Temporal lobe (tissue), 4 donors: ENCODE measurements at places on chromosomes 13 and 19. TPM values are rescaled to one million over a fixed set of nuclear protein-coding genes. Genes with fewer than 3 reads are reported as not detected.

OXGR1 gene
- total RNA-seq, result 1.2 TPM

ZNF626 gene
- total RNA-seq, result 29.3 TPM

GRIN3B gene
- under 0.01 TPM for total RNA-seq

KCNRG gene
- total RNA-seq, result 11.8 TPM

SLC25A41 gene
- 0.98 TPM for total RNA-seq

RASAL3 gene
- total RNA-seq, result 0.25 TPM

CACNG6 gene
- 0.49 TPM for total RNA-seq

SIGLECL1 gene
- not detected for total RNA-seq

NKPD1 gene
- 0.49 TPM for total RNA-seq

LCP1 gene
- 3.2 TPM for total RNA-seq

FFAR3 gene
- under 0.01 TPM for total RNA-seq

IRF2BP1 gene
- 20.9 TPM for total RNA-seq

B3GNT3 gene
- not detected for total RNA-seq

CEACAM20 gene
- not detected for total RNA-seq

ZNF829 gene
- 6.1 TPM for total RNA-seq

OR10H1 gene
- not detected for total RNA-seq

IFNL3 gene
- not detected for total RNA-seq

CEACAM16 gene
- not detected for total RNA-seq

CLDN10 gene
- total RNA-seq, result 3.7 TPM

ZNF682 gene
- 18.9 TPM for total RNA-seq

SULT2A1 gene
- not detected for total RNA-seq

IL12RB1 gene
- not detected for total RNA-seq

SNRPD2 gene
- total RNA-seq, result 101 TPM

TJP3 gene
- under 0.01 TPM for total RNA-seq

FGF9 gene
- total RNA-seq, result 12.5 TPM

ANO8 gene
- total RNA-seq, result 30.7 TPM

SPACA4 gene
- total RNA-seq, result not detected

S1PR5 gene
- under 0.01 TPM for total RNA-seq

CYP2A7 gene
- total RNA-seq, result not detected

UPK1A gene
- not detected for total RNA-seq

ZNF560 gene
- 0.49 TPM for total RNA-seq

CEACAM7 gene
- not detected for total RNA-seq

CNFN gene
- total RNA-seq, result not detected

ZNF208 gene
- 23.4 TPM for total RNA-seq

ZNF845 gene
- total RNA-seq, result 19.4 TPM

ADGRE3 gene
- total RNA-seq, result not detected

IZUMO2 gene
- total RNA-seq, result not detected

GARIN5A gene
- 0.98 TPM for total RNA-seq

TMEM255B gene
- under 0.01 TPM for total RNA-seq

ARGLU1 gene
- 108 TPM for total RNA-seq

TMEM38A gene
- total RNA-seq, result 4.7 TPM

ZNF468 gene
- 44.0 TPM for total RNA-seq

PLK5 gene
- total RNA-seq, result 0.74 TPM

ERICH6B gene
- total RNA-seq, result 0.25 TPM

NLRP4 gene
- total RNA-seq, result not detected

ZNF787 gene
- total RNA-seq, result 10.1 TPM

CGB5 gene
- not detected for total RNA-seq

ZNF175 gene
- 6.4 TPM for total RNA-seq

VSTM2B gene
- 15.5 TPM for total RNA-seq

CALM3 gene
- 257 TPM for total RNA-seq

CD79A gene
- not detected for total RNA-seq

SYNGR4 gene
- not detected for total RNA-seq

MISP3 gene
- total RNA-seq, result 1.7 TPM

MEIOSIN gene
- total RNA-seq, result not detected

CEACAM6 gene
- total RNA-seq, result 0.25 TPM
